T-cell (primary cell): ENCODE measurements at places on chromosomes 1 and 21. TPM values are rescaled to one million over a fixed set of nuclear protein-coding genes. Genes with fewer than 3 reads are reported as not detected.
A peak's percentile ranks its signal among the peaks of the same experiment; 100 is the strongest.

Gene LCE6A
- total RNA-seq = not detected

Gene ROR1
- 0.15 TPM for total RNA-seq

Gene F5
- total RNA-seq = 8.7 TPM

Gene RAB25
- total RNA-seq = 0.79 TPM

GRCh38 chr1:21260405-21261125 lies 29.7 kb downstream of the ECE1 start:
- no peak for DNase-seq

- DNase-seq = peak; percentile 68
Measured at GRCh38 chr1:18883636-18884418, 18.5 kb downstream of the ALDH4A1 start.

GRCh38 chr21:17427157-17427556 lies 85.7 kb upstream of the CXADR start:
- DNase-seq = no peak

DNA sequence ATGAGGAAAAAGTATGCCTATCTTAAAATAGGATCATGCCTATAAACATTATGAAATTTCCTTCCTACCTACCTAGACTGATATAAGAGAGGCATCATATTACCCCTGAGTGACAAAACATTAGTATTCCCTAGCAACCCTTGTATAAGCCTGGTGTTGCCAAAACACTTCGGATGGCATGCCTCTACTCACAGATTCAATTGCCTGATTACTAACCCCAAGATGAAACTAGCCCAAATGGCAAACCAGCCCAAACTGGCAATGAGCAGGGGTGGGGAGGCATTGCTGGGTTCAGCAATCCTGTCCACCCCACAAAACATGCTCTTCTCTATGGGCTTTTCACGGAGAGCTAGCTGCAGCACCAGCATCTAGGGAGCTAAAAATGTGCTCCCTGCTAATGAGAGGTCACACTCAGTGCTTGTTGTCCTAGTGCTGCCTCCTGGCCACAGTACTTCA lies 13.9 kb downstream of the PALMD start:
- no peak for DNase-seq

DNA sequence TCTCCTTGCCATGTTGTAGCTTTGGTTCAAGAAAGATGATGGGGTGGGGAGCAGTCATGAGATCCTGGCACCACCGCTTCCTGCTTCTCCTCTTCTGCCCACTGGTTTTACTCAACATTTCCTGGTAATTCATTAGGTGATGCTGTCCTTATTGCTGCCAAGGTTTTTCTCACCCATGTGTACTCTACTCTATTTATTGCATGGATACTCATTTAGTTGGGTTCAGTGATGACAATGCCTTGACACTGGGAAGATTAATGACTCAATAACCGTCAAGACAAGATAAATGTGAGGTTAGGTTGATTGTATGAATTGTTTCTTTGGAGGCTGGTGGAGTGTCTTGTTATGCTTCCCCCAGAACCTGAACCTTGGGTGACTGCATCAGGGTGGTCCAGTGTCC lies 484.2 kb downstream of the SIPA1L2 start:
- no peak for DNase-seq

DNA sequence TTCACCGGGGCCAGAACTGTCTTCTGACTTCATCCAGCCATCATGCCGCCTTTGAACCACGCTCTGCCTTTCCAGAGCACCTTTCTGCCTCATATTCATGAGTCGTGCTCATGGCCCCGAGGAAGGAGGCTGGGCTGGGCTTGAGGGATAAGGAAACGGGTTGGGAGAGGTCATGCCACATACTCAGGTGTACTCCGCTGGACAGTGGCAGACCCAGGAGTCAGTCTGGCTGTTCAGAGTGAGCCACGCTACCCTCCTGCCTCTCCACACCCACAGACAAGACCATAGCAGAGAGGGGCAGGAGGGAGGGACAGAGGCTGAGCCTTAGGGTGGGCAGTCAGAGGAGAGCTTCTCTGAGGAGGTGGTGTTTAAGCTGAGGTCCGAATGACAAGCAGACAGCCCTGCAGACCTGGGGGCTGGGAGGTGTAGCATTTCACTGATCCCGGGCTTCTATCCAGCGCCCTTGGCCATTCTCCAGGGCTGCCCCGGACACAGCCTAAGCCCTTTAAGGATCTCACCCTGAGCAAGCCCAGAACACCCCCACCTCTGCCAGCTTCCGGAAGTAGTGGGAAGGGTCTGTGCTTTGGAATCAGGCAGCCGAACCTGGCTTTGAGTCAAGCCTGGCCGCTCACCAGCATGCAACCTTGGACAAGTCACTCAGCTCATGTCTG lies 102.3 kb downstream of the LACTBL1 start:
- no peak for DNase-seq

DNA sequence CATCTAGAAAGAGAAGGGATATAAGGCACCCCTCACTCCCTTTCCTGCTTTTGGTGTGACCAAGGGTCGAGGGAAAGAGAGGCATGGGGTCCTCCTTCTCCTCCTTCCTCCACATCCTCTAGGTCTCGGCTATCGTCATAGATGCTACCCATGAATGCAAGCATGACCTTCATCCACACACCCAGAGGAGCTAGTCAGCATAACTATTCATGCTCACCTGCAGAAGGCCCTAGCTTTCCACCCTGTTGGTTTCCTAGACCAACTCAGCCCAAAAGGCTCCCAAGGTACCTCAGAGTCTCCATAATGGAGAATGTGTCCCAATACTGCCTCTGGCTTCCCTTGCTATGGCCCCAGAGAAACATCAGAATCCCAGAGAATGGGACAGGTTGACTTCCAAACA lies 33.2 kb downstream of the MSTO1 start:
- no peak for DNase-seq

DNA sequence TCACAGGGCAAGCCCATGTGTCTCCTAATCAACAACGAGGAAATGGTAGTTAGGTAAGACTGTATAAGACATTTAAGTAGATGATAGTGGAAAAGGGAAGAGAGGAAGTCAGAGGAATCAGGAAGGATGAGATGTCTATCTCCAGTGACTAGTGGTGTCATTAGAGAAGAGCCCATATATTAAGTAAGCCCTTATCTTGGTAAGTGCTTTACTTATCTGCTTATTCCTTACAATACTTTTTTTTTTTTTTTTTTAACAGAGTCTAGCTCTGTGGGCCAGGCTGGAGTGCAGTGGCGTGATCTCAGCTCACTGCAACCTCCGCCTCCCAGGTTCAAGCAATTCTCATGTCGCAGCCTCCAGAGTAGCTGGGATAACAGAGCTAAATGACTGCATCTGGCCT lies 29.5 kb downstream of the RNF11 start:
- no peak for DNase-seq

DNA sequence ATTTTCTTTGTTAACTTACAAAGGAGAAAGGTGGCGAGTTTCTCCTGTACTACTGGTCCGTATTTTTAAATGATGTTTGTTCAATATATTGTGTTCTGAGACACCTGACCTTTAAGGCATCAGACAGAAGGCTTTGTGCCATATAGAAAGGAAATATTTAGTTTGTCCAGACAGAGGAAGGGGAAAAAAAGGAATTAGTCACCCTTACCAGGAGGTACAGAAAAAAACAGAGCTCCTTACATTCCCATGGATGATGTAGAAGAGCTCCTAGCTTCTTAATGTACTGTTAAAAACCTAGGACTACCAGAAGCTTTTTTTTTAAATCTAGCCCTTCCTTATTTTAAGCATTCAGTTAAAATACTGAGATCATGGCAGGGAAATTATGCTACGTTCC lies 12.4 kb upstream of the PODN start:
- DNase-seq = no peak

GRCh38 chr1:66690666-66691381 lies 61.4 kb upstream of the DYNLT5 start:
- DNase-seq = no peak

- no peak for DNase-seq
Measured at GRCh38 chr1:173193639-173194038, 13.5 kb downstream of the TNFSF4 start.
